Kidney (tissue), 22 donors: ENCODE measurements at places on chromosomes 4 and X. TPM values are rescaled to one million over a fixed set of nuclear protein-coding genes. Genes with fewer than 3 reads are reported as not detected.

The FBXW7 gene
- polyA plus RNA-seq = 5.5 TPM

DNA sequence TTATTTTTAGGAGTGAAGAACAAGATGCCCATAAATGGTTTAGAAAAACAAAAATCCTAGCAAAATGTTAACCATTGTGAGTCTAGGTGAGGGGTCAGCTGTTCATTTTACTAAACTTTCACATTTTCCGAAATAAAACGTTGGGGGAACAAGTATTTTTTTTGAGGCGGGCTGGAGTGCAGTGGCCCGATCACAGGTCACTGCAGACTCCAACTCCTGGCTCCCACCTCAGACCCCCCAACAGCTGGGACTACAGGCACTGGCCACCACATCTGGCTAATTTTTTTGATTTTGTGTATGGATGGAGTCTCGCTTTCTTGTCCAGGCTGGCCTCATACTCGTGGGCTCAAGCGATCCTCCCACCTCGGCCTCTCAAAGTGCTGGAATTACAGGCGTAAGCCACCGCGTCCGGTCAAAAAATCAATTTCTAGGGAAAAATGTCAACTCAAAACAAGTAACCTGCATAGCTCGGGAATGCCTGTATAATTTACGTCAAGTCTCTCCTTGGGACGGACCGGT lies 742 bp upstream of the TAF1 start:
- H3K27me3 ChIP-seq = no peaks in the 10 kb centered on the region
- peaks cover 5% of the 10 kb centered on the region for H3K4me1 ChIP-seq
- DNase-seq = no peak
- peak overlapping the region; percentile 84 for H3K4me3 ChIP-seq
- peak overlapping the region; percentile 82 for H3K27ac ChIP-seq
- H3K36me3 ChIP-seq = no peaks in the 10 kb centered on the region

GRCh38 chr4:101274888-101275752 lies 72.2 kb downstream of the PPP3CA start:
- H3K27me3 ChIP-seq = no peaks in the 10 kb centered on the region
- H3K4me3 ChIP-seq = no peak overlapping the region
- no peak for DNase-seq

GRCh38 chr4:144862210-144862609 lies 216.3 kb downstream of the HHIP start:
- H3K27me3 ChIP-seq = no peaks in the 10 kb centered on the region
- no peak overlapping the region for H3K27ac ChIP-seq
- no peak overlapping the region for H3K4me3 ChIP-seq
- H3K36me3 ChIP-seq = no peaks in the 10 kb centered on the region
- H3K4me1 ChIP-seq = no peaks in the 10 kb centered on the region

The CXCL11 gene
- polyA plus RNA-seq = not detected

- H3K27me3 ChIP-seq = no peaks in the 10 kb centered on the region
- no peaks in the 10 kb centered on the region for H3K36me3 ChIP-seq
- peak overlapping the region; percentile 83 for H3K27ac ChIP-seq
- peaks cover 51% of the 10 kb centered on the region for H3K4me1 ChIP-seq
- no peak overlapping the region for H3K4me3 ChIP-seq
- no peak for DNase-seq
These were observed 7.2 kb downstream of the SH3BP2 start for GRCh38 chr4:2799971-2800690.

DNA sequence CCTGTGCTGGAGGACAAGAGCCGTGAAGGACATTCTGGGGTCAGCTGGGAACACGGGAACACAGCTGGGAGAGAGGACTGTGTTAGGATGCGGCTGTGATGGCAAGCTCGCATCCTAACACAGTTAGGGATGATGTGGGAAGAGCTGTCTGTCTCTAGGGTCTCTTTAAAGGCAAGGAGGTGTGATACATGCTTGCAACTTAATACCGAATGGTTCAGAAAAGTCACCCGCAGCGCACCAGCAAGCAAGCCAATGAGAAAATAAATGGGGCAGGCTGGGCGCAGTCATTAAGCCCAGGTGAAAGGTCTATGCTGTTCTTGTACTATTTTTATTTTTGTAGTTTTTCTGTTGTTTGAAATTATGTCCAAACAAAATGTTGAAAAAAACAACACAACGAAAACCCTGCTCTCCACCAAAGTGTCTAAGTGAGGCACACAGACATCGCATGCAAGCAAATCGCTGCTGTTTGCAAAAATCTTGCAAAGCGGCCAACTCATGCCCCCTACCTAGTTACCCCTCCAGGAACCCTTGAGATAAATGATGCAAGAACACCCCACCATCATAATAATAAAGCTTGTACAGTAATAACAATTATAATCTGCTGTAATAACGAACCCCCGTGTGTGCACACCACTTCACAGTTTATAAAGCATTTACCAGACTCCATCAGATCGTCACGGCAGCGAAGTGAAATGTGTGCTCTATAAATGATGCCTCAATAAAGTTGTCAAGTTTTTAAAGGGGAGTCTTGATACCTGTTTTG lies 17.9 kb upstream of the ADRA2C start:
- no peaks in the 10 kb centered on the region for H3K36me3 ChIP-seq
- H3K4me1 ChIP-seq = peaks cover 30% of the 10 kb centered on the region
- no peak overlapping the region for H3K27ac ChIP-seq
- no peak for DNase-seq
- H3K4me3 ChIP-seq = no peak overlapping the region
